ENCODE measurements at places on chromosomes 16 and 17. TPM values are rescaled to one million over a fixed set of nuclear protein-coding genes. Genes with fewer than 3 reads are reported as not detected.

The COX6A2 gene
- not detected for total RNA-seq

The PRSS22 gene
- total RNA-seq = not detected

The MMP28 gene
- 1.3 TPM for total RNA-seq

The MRC2 gene
- total RNA-seq = 847 TPM

The CCL7 gene
- 4.8 TPM for total RNA-seq

The TBC1D3L gene
- total RNA-seq = 2.1 TPM

The CSH2 gene
- not detected for total RNA-seq

The KRTAP4-6 gene
- not detected for total RNA-seq

The PYY gene
- not detected for total RNA-seq

The MYO15B gene
- 4.2 TPM for total RNA-seq

The OR1A2 gene
- total RNA-seq = not detected

The CHST4 gene
- total RNA-seq = not detected

The CACNA1G gene
- total RNA-seq = 0.05 TPM

Measured in smooth muscle cell of the umbilical artery (primary cell).